ENCODE measurements at places on chromosomes 2 and 18.

GRCh38 chr18:74849301-74849700 is 251.6 kb downstream of the ZNF407 start:
- DNase-seq, result no peak
- H3K27me3 ChIP-seq, result no peaks in the 10 kb centered on the region
- no peaks in the 10 kb centered on the region for H3K4me1 ChIP-seq
- no peaks in the 10 kb centered on the region for H3K36me3 ChIP-seq

GRCh38 chr18:44298566-44298965 is 382.1 kb upstream of the SETBP1 start:
- H3K4me1 ChIP-seq, result no peaks in the 10 kb centered on the region
- DNase-seq, result no peak
- no peak overlapping the region for H3K27ac ChIP-seq
- H3K27me3 ChIP-seq, result no peaks in the 10 kb centered on the region
- H3K36me3 ChIP-seq, result no peaks in the 10 kb centered on the region

GRCh38 chr2:63440612-63441011 is 147.7 kb downstream of the WDPCP start:
- peaks cover 6% of the 10 kb centered on the region for H3K36me3 ChIP-seq
- no peak overlapping the region for H3K4me3 ChIP-seq
- DNase-seq, result no peak
- no peaks in the 10 kb centered on the region for H3K27me3 ChIP-seq
- no peak overlapping the region for H3K27ac ChIP-seq
- peaks cover 10% of the 10 kb centered on the region for H3K4me1 ChIP-seq

DNA sequence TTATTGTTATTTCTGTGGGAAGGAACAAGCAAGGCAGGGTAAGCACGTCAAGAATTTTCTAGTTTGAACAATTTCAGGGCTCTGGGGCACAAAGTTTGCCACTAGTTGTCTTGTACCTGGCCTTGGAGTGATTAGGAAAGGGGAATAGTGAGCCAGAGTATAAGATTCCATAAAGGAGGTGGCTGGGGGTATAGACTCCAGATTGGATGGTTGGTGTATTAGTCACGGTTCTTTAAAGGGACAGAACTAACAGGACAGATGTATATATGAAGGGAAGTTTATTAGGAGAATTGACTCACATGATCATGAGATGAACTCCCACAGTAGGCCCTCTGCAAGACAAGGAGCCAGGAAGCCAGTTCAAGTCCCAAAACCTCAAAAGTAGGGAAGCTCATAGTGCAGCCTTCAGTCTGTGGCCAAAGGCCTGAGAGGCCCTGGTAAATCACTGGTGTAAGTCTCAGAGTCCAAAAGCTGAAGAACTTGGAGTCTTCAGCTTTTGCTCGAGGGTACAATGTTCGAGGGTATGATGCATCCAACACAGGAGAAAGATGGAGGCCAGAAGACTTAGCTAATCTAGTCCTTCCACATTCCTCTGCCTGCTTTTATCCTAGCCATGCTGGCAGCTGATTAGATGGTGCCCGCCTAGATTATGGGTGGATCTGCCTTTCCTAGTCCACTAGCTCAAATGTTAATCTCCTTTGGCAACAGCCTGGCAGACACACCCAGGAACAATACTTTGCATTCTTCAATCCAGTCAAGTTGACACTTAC is 31.5 kb upstream of the PTPRM start:
- no peak overlapping the region for H3K27ac ChIP-seq
- H3K36me3 ChIP-seq, result no peaks in the 10 kb centered on the region
- no peaks in the 10 kb centered on the region for H3K4me1 ChIP-seq

- H3K36me3 ChIP-seq, result no peaks in the 10 kb centered on the region
- H3K27me3 ChIP-seq, result peaks cover 39% of the 10 kb centered on the region
- no peak overlapping the region for H3K27ac ChIP-seq
- DNase-seq, result no peak
- H3K4me3 ChIP-seq, result no peak overlapping the region
Observed at GRCh38 chr2:47375307-47375706, 27.6 kb upstream of the MSH2 start.
